Suppressor macrophage treated with lipopolysaccharide for 1 hour (primary cell): ENCODE measurements at places on chromosomes 13 and 19.

DNA sequence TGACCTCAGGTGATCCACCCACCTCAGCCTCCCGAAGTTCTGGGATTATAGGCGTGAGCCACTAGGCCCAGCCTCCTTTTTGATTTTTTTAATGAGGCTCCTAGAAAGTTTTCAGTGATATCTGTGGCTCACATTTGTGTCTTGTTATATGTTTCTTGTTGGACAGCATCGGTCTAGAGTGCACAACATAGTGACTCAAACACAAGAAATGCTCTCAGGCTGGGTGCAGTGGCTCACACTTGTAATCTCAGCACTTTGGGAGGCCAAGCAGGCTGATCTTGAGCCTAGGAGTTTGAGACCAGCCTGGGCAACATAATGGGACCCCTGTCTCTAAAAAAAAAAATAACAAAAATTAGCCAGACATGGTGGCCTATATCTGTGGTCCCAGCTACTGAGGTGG, 8.2 kb downstream of the PHF11 start:
- DNase-seq = no peak

- no peak for DNase-seq
These were observed 273.6 kb downstream of the DCT start for GRCh38 chr13:94205896-94206295.

DNA sequence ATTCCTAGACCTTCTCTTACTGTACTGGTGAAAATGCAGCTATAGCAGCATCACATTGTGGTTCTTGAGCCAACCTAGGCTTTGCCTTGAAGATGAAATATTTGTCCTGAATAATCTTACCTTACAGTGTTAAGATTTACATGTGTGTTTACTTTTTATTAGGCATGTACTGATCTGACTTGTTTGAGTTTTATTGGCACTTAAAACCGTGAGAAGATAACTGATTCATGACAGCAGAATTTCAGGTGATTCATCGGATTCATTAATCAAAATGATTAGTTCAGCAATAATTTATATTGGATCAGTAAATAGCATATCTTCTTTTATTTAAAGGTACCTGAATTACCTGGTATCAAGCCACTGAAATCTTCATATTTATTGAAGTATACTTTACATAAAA, 296.3 kb downstream of the KLF5 start:
- no peak for DNase-seq

GRCh38 chr13:30377312-30377685, 45.0 kb upstream of the UBE2L5 start:
- DNase-seq = no peak
